ENCODE measurements at places on chromosomes 16 and 17.

- DNase-seq: no peak
Observed at GRCh38 chr17:35841505-35841904, 27.2 kb downstream of the HEATR9 start.

DNA sequence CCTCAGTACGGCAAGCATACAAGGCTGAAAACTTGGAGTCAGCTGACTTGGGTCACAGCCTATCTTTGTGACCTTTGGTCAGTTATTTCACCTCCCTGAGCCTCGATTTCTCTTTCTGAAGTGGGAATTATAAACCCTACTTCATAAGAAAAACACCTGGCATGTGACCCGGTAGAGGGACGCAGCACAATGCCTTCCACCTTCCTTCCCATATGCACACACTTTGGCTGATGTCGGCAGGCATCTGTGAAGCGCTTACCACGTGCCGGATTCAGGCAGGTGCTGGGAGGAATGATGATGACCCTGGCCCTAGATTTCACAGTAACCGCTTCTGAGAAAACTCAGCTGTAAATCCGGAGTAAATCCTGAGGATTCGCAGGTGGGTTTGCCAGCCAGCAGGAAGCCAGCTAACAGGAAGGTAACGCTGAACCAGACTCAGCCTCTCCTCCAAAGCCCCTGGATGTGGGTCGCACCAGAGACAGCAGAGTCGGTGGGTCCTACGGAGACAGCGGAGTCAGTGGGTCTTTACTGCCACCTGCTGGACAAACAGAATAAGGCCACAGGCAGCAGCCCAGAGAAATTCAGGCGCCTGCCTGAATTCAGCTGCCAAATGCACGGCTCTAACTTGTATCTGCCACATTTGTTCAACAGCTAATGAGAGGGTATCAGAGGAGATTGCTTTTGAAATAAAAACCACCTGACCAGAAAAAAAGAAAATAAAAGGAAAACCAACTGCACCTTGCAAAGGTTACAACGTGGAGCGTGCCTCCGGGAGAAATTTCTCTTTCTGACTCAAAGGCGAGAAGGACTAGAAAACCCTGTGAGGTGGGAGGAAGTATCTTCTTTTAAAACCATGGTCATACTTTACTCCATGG is 16.6 kb downstream of the COPRS start:
- DNase-seq: peak; percentile 62

DNA sequence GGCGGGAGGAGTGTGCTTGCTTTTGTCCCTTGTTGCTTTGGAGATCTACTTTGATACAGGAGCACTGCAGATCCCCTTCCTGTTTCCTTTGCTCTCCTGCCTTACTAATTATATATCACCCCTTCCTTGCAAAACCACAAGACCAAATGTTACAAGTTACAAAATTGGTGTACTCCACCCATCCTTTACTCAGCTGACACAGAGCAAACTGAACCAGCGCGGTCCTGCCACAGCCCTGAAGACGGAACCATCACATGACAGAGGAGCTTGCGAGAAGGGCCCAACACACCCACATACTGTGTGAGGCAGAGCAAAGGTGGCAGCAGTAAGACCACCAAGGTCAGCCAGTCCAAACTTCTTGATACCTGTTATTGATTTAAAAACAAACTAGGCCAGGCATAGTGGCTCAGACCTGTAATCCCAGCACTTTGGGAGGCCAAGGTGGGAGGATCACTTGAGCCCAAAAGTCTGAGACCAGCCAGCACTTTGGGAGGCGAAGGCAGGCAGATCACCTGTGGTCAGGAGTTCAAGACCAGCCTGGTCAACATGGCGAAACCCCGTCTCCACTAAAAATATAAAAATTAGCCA is 33.2 kb downstream of the CYTH1 start:
- peak; percentile 17 for DNase-seq

- no peak for DNase-seq
Observed at GRCh38 chr17:57971572-57971971, 16.4 kb upstream of the CUEDC1 start.

GRCh38 chr16:11354733-11355574 is 9.7 kb downstream of the RMI2 start:
- no peak for DNase-seq
